ENCODE measurements at places on chromosomes 5 and 9. TPM values are rescaled to one million over a fixed set of nuclear protein-coding genes. Genes with fewer than 3 reads are reported as not detected.

The PPP3R2 gene
- total RNA-seq: not detected

- no peak for DNase-seq
Measured at GRCh38 chr5:136891175-136891972, 526.0 kb upstream of the TRPC7 start.

- peak; percentile 74 for DNase-seq
Measured at GRCh38 chr5:10746711-10747110, 14.3 kb downstream of the DAP start.

The SARDH gene
- under 0.01 TPM for total RNA-seq

The FAM221B gene
- total RNA-seq: not detected

DNA sequence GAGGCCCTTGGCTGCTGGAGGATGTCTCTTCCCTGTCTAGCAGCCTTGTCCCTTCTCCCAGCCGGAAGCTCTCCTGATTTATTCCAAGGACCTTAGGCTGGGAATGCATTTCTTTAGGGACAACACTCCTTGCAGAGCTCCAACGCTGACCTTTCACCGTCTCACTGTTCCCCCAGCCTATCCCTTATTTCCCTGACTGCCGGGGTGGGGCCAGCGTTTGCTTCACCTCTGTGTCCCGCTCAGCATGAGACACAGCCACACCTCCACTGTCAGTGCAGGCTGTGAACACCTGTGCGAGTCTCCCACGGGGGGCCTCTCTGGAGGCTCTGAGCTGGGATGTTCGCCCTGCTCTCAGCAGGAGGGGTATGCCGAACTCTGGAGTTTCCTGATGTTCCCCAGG lies 106.2 kb upstream of the FCN2 start:
- DNase-seq: no peak

DNA sequence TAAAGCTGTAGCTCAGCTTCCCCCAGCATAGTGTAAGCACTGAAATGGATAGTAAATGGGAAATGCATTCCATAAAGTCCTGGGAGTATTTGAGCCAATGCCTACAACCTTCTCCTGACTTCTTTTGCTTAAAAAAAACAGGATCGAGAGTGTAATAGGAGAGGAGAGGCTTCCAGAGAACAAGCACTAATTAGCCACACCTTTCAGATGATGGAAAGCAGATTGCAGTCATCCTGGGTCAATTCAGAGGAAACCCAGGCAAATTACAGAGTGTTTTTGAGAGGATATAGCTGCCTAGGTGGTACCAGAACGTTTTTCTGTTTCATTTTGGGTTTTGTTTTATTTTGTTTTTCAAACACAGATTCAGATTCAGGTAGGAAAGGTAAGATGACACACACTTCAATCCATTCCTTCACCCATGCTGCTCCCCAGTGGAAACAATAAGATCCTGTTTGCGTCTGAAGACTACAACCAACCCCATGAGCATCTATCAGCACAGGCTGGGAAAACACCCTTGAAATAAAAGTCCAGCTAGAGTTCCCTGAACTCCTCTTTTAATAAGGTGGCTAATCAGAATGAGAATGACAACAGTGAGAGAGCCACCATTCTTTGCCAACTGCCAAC lies 95.6 kb downstream of the RFK start:
- peak; percentile 52 for DNase-seq

- DNase-seq: no peak
Measured at GRCh38 chr9:114007991-114008666, 70.0 kb downstream of the AMBP start.

The CD180 gene
- not detected for total RNA-seq

DNA sequence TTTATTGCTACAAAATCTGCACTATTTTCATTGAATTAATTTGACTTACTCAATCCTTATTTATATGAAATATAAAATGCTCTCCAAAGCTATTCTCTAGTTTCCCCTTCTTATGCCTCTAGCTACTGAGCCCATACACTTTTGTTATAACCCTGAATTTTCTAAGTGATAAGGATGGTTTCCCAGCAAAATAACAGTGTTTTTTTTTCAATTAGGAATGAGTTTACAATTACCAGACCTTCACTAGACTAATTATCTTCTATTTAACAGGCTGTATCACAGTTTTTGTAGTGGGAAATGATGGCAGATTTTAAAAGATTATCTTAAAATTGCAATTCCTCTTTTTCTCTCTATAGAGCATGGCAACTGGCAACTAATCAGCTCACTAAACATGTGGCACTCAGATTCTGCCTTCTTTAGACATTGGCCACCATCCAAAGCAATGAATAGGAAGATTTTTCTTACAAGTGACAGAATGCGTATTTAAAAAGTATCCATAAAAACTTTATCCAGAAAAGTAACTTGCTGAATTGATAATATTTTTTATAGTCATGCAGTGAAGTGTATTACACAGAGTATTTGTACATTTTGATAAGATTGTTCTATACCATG lies 585.7 kb upstream of the ZNF608 start:
- no peak for DNase-seq

The CCL28 gene
- 1.0 TPM for total RNA-seq

DNA sequence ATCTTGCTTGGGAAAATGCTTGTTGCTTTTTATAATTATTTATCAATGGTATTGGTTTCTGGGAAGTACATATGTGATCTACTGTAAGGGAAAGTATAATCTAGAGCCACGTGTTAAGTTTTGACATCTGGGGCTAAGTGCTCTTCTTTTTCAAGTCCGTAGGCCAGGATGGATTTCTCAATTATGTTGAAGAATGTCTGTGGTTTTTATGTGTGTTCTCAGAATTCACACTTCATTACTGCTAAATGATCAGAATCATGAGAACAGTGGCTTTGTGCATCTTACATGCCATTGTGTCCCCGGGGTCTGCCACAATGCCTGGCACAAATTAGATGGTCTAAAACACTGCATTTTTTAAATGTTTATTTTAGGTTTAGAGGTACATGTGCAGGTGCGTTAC lies 14.5 kb upstream of the AUH start:
- no peak for DNase-seq

GRCh38 chr5:143752165-143752850 lies 59.7 kb upstream of the HMHB1 start:
- no peak for DNase-seq

DNA sequence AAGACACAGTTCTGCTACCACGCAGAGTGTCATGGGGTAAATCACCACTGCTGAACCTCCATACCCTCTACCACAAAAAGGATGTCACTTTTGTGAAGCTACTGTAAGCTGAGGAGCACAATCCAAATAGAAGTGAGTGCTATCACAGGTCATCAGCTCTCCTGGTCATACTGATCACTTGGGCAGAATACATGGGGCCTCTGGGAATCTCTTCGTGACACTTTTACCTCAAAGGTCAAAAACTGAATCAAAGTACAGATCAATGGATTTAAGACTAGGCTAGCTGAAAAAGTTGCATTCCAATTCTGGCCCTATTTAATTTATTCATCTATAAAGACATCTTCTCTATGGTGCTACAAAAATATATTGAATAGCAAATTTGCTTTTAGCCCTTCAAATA lies 115.5 kb downstream of the MPDZ start:
- DNase-seq: no peak

The CNOT8 gene
- total RNA-seq: 41.2 TPM

DNA sequence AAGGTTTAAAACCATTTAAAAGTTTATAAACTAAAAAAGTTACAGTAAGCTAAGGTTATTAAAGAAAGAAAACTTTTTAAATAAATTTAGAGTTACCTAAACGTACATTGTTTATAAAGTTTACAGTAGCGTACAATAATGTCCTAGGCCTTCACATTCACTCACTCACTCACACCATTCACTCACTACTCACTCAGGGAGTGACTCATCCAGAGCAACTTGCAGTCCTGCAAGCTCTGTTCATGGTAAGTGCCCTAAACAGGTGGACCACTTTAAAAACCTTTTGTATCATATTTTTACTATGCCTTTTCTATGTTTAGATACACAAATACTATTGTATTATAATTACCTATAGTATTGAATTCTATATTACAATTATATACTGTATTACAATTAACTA lies 190.8 kb upstream of the RASA1 start:
- peak; percentile 75 for DNase-seq

GRCh38 chr9:83448626-83449025 lies 89.6 kb downstream of the FRMD3 start:
- DNase-seq: no peak

- DNase-seq: peak; percentile 13
Measured at GRCh38 chr5:27788184-27788583, 749.8 kb upstream of the CDH9 start.

The NUTM2G gene
- not detected for total RNA-seq

DNA sequence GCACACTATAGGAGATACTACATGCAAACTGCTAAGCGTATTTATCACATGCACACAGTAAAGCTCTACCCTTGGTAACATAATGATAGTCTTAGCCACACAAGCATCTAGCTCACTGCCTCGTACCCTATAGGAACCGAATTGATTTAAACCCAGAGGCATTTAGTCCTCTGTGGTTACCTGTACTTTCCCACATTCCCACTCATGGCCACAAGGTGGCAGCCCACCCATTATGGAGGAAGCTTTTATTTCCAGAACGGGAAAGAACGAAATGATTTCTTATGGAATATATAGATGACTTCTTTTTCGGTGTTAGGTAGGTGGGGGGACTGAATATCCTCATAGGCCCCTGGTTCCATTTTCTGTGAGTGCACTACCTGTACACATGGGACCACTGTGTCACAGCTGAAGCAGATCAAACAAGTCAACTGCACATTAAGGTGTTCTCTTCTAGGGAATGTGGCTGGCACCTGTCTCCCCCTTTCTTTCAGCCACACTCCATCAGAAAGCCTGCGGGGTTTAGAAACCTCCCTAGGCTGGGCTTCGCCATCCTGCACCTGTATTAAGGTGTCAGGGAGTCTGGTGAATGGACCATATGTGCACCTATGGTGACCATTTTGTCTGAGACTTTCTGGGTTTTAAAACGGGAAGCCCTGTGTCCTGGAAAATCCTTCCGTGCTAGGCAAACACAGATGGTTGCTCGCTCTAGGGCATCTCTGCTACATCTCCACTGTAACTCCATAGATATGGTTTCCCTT lies 313.2 kb downstream of the SLIT3 start:
- peak; percentile 57 for DNase-seq

The HDAC3 gene
- 72.7 TPM for total RNA-seq

The SLCO6A1 gene
- under 0.01 TPM for total RNA-seq

GRCh38 chr5:152560512-152561137 lies 155.5 kb upstream of the NMUR2 start:
- DNase-seq: peak; percentile 46

DNA sequence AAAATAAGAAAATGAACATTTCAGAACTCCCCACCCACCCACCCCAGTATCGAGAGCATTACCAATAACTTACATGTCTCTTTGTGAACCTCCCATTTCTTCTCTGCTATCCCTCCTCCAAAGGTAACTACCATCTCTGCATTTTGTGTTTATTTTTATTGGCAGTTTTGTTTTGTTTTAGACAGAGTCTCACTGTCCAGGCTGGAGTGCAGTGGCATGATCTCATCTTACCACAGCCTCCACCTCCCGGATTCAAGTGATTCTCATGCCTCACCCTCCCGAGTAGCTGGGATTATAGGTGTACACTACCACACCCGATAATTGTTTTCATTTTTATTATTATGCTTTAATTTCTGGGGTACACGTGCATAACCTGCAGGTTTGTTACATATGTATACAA lies 21.7 kb upstream of the GLIS3 start:
- no peak for DNase-seq

DNA sequence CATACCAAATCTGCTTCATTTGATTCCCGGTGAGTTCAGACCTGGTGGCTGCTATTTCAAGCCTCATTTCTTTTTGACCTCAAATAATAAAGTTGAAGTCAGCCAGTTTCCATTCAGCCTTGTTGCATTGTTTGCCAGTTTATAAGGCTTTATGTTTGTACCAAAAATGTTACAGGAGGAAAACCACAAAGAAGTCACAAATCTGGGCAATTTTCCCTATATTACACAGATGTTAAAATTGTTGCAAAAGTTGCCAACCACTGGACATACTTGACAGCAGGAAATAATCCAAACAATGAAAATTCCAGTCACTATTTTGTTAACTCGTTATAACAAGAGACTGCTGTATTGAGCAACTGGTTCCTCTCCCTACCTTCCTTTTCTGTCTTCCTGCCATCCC lies 1325.0 kb upstream of the DMAC1 start:
- DNase-seq: no peak

Measured in bronchial epithelial cell (primary cell).